ENCODE measurements at places on chromosomes 2 and 18. TPM values are rescaled to one million over a fixed set of nuclear protein-coding genes. Genes with fewer than 3 reads are reported as not detected.

The ST8SIA3 gene
- not detected for total RNA-seq

The ABCA12 gene
- total RNA-seq: 0.19 TPM

DNA sequence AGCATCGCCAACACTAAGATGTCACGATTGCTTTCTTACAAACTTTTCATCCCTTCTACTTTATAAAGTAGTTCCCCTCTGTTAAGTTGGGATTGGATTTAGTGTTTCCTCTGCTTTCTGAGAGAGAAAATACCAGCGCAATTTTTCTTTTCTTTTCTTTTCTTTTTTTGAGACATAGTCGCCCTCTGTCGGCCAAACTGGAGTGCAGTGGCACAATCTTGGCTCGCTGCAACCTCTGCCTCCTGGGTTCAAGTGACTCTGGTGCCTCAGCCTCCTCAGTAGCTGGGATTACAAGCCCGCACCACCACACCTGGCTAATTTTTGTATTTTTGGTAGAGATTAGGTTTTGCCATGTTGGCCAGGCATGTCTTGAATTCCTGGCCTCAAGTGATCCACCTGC is 9.0 kb downstream of the RELCH start:
- no peak for ATAC-seq

The DYTN gene
- 0.14 TPM for total RNA-seq

- no peak for ATAC-seq
Measured at GRCh38 chr18:28890791-28891190, 713.9 kb upstream of the CDH2 start.

- ATAC-seq: peak; percentile 100
Measured at GRCh38 chr18:13112982-13113381, 105.6 kb upstream of the LDLRAD4 start.

The SLC4A3 gene
- total RNA-seq: 8.3 TPM

DNA sequence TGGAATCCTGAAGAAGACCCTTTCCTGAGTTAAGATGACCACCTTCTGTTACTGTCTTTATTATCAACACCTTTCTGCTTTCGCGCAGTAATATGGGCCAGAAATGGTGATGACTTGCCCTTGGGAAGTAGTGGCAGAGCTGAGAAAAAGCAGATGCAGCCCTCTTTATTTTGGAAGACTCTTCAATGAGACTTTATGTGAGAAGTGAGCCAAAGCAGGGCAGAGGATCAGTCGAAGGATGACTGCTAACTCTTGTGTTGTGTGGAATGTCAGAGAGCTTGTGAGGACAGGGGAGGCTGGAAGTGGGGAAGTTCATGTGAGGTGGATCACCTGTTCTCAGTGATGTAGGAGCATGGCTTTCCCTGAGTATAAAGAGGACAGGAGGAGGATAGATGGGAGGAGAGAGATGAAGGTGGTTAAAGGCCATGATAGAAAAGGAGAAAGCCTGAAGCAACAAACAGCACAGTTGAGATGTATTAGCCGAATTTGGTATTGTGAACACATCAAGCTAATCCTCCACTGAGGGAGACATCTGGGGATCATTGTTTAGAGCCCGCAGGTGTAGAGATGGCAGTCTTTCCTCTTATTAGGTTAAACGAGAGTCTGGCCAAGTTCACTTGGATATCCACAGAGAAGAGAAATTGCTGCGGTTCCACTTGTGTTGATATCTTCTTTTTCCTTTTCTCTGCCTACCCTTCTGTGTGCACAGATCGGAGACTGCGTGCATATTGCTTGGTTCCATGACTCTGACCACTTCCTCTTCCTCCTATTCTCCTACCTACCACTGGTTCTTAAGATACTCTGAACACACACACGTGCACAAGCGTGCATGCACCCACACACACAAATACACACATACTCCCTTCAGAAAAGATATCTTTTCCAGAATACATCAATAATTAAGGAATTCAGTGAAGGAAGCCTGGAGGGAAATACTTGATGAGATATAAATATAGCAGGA is 67.4 kb downstream of the SLC9A2 start:
- ATAC-seq: no peak

GRCh38 chr18:34049511-34049910 is 175.2 kb downstream of the NOL4 start:
- ATAC-seq: peak; percentile 29

GRCh38 chr2:240374085-240374907 is 61.2 kb upstream of the GPC1 start:
- ATAC-seq: peak; percentile 73

- ATAC-seq: peak; percentile 99
Measured at GRCh38 chr18:7221424-7222155, 9.3 kb upstream of the LRRC30 start.

The OR6B2 gene
- not detected for total RNA-seq

DNA sequence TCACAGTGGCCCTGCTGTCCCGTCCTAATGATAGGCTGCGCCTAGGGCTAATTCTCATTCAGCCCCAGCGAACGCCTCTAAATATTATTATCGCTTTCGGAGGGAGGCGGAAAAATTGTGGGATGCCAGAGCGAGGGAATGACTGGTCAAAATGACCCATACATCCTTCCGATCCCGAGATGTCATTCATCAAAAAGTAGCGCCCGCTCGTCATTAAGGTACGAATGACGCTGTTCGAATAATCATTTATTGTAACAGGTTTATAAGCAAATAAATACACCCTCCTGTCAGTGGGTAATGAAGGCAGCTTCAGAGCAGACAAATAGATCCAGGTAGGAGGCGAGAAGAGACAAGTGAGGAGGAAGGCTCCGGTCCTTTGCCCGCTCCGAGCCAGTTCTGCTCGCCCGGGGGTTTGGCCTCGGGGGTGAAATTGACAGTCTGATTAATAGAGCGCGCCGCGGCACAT is at the start of gene EVX2:
TSS of gene EVX2 (minus strand) at position 167 of the 466 bp plus-strand sequence. CDS start 186 bp downstream, outside the sequence.
- ATAC-seq: no peak

The CRYGB gene
- not detected for total RNA-seq

GRCh38 chr18:11324956-11325882 is 175.8 kb upstream of the PIEZO2 start:
- no peak for ATAC-seq

- ATAC-seq: no peak
Measured at GRCh38 chr18:24268784-24269550, 128.7 kb downstream of the OSBPL1A start.

DNA sequence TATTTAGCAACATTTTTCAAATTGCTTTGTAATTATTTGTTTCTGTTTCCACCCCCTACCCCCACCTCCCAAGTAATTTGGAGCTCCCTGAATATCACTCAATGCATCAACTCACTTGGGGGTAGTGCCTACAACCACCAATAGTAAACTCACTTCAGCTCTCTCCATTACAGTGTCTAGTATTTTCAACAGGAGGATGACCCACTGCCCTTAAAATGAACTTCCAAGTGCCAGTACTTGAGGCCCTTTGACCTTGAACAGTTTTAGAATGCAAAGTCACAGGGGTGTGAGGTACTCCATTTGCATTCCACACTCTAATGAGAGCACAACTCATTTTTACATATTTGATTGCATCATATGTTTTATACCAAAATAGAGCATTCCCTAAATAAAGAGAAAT is 523.0 kb downstream of the ERBB4 start:
- ATAC-seq: no peak

The CPSF3 gene
- total RNA-seq: 39.2 TPM

DNA sequence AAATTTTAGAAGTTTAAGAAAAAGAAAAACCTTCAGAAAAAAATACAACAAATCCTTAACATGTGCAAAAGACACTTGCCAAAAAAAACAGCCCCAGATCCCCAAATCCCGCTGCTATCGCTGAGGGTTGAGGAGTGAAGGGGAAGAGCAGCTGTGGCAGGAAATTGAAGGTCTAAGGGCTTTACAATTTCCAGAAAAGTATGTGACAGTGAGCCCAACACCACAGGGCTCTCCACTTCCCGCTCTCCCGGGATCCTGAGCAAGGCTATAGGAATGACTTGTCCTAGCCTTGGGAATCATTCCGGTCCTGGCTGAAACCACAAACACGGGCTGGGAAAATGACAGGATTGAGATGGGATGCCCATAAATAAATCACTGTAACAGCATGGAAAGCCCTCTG is 191.4 kb downstream of the TMEM163 start:
- no peak for ATAC-seq

The CHMP3 gene
- total RNA-seq: 58.6 TPM

DNA sequence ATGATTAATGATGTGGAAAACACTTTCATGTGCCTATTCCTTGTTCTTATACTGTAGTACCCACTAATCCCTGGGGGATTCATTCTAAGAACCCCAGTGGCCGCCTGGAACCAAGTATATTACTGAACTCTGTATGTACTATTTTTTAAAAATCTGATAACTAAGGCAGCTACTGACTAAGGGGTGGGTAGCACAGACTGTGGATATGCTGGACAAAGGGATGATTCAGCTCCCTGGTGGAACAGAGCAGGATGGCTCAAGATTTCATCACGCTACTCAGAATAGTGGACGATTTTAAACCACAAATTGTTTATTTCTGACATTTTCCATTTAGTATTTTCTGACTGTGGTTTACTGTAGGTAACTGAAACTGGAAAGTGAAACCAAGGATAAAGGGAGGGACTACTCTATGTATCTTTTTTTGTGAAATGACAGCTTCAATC is 41.8 kb upstream of the CDC42EP3 start:
- no peak for ATAC-seq

The SERPINB13 gene
- total RNA-seq: not detected

The POTEJ gene
- total RNA-seq: 0.20 TPM

The TAF4B gene
- total RNA-seq: 2.7 TPM

The CFAP210 gene
- 0.93 TPM for total RNA-seq

DNA sequence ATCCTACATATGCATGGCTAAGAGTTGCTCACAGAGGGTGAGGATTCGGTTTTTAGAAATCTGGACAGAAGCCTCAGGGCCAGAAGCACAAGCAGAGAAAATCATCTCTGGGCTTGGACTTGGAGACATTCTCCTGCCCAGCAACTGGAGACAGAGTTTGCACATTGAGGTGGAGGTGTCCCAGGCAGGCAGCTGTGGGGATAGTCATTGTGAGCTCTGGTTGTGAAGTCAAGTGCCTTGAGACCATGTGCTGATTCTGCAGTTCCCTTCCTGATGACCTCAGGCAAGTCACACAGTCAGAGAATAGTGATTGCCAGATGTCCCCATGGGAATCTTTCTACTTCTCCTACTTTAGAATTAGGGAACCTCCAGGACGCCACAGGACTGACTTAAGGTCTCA is 108.4 kb upstream of the LDAH start:
- ATAC-seq: no peak

GRCh38 chr2:133982256-133982655 is 271.6 kb upstream of the MGAT5 start:
- no peak for ATAC-seq

- no peak for ATAC-seq
Measured at GRCh38 chr2:233453916-233454315, 99.6 kb downstream of the DGKD start.

- ATAC-seq: no peak
Measured at GRCh38 chr2:20762945-20763683, 59.8 kb downstream of the LDAH start.

DNA sequence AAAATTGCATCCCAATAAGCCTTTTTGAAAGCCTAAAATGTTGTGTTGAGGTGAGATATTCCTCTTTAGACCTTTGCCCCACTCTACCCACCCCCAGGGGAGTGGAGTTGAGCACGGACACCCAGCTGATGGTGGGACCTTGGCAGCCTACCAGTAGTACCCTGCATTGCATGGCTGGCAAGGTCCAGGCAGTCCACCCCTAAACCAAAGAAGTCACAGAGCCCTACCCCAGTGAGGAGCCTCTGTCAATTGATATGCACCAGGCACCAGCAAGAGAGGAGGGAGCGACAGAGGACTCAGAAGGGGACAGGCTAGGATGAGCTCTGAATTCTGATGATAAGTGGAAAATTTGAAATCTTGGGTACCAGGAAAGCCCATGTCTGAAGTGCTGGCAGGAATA is 38.6 kb downstream of the MARCO start:
- no peak for ATAC-seq

Measured in motor neuron (in vitro differentiated cells).